ENCODE measurements at places on chromosomes 4 and X.

DNA sequence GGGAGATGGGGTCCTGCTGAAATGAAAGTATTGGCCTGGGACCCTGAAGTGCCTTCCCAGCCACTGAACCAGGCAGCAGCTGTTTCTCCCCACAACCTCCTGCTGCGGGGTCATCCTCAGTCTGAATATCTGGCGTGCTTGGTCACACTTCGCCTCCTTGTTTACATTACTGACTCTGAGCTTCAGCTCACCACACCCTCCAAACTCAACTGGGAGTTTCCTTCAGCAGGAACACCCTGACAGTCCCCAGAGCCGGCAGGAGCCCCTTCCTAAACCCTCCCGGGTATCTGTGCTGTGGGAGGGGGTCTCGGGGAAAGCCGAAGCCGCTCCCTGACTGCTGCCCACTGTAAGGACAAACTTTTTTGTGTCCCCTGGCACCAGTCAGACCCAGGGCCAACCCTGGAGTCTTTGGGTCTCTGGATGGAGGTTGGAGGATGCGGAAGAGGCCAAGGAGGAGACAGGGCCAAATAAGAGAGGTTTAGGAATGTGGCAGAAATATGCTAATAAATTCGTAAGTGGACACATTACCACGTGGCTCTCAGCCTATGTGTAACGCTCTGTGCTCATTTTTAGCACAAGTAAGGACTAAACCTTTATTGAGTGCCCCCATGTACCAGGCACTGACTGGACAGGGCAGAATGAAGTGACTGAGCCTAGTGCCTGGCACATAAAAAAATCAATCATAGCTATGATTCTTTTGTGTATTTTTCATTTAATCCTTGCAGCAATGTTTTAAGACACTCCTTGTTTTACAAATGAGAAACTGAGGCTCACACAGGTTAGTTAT lies 20.7 kb downstream of the FHDC1 start:
- peak; percentile 43 for DNase-seq

DNA sequence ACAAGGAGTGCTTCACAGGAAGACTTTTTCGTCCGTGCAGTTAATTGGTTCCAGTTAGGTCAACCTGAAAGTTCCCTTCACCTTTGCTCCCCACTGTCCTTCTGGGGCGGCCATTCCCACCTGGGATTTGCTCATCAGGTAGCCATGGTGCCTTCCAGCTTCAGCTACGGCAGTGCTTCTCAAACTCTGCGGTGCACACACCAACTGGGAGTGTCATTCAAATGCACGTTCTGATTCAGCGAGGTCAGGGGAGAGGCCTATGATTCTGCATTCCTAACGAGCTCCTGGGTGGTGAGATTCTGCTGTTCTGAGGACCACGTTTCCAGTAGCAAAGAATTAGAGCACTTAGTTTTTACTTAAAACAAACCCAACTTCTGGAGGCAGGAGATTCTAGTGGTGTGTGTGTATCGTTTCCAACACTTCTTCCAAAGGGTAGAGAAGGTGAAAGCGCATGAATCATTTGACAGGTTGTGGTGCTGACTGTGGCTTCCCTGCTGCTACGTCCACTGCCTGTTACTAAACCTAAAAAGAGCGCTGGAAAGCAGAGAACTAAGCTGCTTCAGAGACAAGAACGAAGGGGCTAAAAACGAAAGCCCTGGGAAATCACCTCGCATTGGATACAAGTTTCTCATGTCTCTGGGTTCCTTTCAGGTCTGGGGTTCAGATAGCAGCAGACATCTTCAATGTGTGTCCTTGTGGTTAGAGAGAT lies 4.7 kb upstream of the HELT start:
- DNase-seq, result no peak

- DNase-seq, result peak; percentile 25
These were observed 223.1 kb upstream of the FAT1 start for GRCh38 chr4:186946682-186947294.

- DNase-seq, result peak; percentile 63
These were observed 55.5 kb downstream of the LUZP4 start for GRCh38 chrX:115344885-115345614.

GRCh38 chr4:127045861-127046260 lies 586.9 kb upstream of the INTU start:
- no peak for DNase-seq

DNA sequence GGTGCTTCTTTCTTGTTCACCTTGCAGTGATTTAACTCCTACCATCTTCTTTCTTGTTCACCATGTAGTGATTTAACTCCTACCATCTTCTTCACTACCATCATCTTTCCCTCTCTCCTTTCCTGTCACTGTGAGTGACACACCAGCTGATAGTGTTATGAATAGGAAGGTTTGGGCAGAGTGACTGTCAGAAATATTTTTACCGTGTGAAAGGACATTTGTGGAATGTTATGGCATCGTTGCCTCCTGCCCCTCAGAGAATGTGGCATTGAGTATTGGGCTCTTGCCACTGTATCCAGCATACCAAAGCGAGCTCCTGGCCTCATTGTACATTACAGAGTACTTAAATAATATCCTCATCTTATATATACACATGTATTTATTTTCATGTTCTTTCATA lies 90.8 kb upstream of the AMOT start:
- DNase-seq, result no peak

DNA sequence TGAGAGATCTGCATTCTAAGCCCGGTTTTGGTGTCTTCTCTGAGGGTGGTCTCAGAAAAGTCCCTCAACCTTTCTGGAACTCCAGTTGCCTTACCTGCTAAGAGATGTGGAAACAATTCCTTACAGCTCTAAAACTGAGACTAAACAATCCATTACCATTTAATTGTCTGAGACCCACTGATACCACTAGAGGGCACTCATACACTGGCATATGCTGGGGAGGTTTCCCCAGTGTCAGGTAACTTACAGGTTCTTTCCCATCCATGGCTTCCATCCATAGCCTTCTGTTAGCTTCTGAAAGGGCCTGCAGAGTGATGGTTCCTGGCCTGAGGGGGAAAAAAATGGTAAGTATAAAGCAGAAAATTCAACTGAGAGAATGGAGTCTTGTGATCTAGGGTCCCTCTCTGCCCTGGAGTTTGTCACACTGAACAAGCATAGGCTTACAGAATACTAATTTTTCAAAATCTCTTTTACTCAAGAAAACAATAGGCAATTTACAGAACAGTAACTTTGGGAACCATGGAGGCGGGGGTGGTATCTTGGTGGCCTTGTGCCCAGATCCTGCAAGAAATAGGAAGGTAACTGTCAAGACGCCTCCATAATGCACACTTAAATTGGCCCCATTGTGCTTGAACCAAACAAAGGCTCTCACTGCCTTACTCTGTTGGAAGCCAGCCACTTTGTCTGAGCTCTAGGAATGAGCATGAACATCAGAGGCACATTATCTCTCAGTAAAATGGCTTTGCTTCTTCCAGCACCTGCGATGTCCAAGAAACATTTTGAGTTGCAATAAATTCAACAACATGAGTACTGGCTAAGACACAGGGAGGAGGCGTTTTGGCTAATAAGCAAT lies 236.1 kb downstream of the OPHN1 start:
- peak; percentile 53 for DNase-seq
